CD4-positive, alpha-beta T cell treated with Interleukin-6 at 100 ng/mL for 8 hours (primary cell): ENCODE measurements at places on chromosomes 12 and 14.

GRCh38 chr12:38282886-38283285 lies 33.7 kb upstream of the ALG10B start:
- no peak for DNase-seq

DNA sequence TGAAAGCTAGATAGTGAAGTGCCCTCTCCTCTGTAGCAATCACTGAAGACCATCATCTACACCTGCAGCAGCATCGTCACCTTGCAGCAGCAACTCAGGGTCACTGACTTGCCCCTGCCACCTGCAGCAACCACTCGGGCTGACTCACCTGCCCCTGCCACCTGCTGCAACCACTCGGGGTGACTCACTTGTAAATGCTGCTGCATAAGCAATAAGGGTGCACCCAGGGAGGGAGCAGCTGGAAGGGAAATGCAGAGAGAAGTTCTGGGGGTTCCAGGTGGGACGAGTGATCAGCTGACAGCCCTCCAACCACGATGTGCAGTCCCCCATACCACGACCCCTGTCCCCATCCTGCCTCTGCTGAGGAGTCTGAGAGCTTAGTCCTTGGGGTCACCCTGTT lies 357.1 kb upstream of the SFSWAP start:
- DNase-seq = no peak

- peak; percentile 48 for DNase-seq
Observed at GRCh38 chr12:48996794-48997718, 2.1 kb downstream of the DDN start.

GRCh38 chr12:65465766-65466547 lies 187.5 kb downstream of the MSRB3 start:
- DNase-seq = no peak

- DNase-seq = no peak
Observed at GRCh38 chr14:83071888-83072501, 1538.3 kb upstream of the SEL1L start.

- no peak for DNase-seq
Observed at GRCh38 chr12:71269281-71269598, 111.4 kb upstream of the TSPAN8 start.

- no peak for DNase-seq
Observed at GRCh38 chr14:73125169-73125588, 11.1 kb upstream of the PSEN1 start.

GRCh38 chr14:63611078-63611477 lies 30.6 kb downstream of the WDR89 start:
- no peak for DNase-seq

GRCh38 chr12:15634010-15634683 lies 155.0 kb downstream of the EPS8 start:
- no peak for DNase-seq

DNA sequence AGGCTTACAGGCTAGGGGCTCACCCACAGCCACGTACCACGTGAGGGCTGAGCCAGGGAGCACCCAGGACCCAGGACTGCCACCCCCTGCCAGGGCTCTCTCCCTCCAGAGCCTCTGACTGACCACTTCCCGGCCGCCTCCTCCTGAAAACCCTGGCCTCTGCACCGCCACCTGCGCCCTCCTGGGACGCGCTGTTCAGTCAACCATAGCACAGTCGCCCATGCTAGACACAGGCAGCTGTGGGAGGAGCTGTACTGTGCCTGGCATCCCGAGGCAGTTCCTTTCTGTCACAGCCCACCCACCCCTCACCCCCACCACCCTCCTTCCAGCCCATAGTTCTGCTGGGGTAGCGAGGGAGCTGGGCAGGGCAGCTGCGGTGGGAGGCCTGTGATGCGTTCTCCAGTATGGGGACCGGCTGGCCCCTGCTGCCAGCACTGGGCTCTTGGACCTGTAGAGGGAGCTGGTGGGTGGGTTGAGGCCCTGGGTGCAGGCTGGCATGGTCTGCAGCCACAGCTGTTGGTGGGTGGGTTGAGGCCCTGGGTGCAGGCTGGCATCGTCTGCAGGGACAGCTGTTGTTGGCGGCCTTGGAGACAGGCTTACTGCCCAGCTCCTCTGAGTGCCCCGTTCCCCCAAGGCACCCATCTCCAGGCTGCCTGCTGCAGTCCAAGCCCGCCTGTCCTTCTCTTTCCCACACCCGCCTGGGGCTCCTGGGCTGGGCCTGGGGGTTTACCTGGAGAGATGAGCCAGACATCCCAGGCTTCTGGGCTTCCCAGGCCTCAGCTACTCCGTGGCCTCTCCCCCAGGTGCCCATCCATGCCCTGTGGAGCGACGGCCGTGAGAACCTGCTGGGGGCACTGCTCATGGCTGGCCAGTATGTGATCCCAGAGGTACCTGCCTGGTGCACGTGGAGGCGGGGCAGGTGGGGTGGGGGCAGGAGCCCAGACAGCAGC lies 11.5 kb downstream of the ASPG start:
- no peak for DNase-seq

DNA sequence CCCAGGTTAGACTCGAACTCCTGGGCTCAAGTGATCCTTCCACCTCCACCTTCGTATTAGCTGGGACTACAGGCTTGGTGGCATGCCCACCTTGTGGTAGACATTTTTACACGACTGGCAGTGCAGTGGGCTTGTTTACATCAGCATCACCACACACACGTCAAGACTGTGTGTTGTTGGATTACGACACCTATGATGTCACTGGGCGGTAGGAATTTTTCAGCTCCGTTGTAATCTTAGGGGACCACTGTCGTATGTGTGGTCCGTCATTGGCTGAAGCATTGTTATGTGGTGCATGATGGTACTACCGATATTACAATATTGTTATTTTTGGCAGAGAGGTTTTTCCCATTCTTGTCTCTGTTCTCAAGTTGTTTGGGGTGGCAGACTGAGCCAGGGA lies 50.7 kb downstream of the TSPAN9 start:
- DNase-seq = no peak

DNA sequence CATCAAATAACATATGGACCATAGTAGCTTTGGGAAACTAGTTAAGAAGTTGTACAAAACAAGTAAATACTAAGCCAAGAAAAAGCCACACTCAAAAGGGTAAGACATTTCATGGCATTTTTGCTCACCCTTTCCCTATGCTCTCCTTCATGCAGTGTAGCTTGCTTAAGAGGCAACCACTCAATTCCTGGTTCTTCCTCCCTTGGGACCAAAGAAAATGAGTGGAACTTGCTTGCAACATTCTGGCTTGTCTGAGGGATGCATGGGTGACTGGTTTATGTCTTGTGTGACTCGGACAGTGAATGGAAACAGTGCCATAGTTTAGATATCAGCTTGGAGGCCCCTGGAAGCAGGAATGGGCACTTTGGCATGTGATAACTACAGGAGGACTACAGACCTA lies 252.0 kb upstream of the ARID2 start:
- DNase-seq = no peak

- no peak for DNase-seq
Observed at GRCh38 chr12:30251546-30251945, 444.1 kb downstream of the IPO8 start.

GRCh38 chr14:24463017-24463883 lies 20.7 kb upstream of the SDR39U1 start:
- DNase-seq = no peak

GRCh38 chr14:103156651-103157378 lies 33.6 kb downstream of the TNFAIP2 start:
- no peak for DNase-seq

- DNase-seq = no peak
Observed at GRCh38 chr12:3313066-3313465, 177.9 kb upstream of the PRMT8 start.

DNA sequence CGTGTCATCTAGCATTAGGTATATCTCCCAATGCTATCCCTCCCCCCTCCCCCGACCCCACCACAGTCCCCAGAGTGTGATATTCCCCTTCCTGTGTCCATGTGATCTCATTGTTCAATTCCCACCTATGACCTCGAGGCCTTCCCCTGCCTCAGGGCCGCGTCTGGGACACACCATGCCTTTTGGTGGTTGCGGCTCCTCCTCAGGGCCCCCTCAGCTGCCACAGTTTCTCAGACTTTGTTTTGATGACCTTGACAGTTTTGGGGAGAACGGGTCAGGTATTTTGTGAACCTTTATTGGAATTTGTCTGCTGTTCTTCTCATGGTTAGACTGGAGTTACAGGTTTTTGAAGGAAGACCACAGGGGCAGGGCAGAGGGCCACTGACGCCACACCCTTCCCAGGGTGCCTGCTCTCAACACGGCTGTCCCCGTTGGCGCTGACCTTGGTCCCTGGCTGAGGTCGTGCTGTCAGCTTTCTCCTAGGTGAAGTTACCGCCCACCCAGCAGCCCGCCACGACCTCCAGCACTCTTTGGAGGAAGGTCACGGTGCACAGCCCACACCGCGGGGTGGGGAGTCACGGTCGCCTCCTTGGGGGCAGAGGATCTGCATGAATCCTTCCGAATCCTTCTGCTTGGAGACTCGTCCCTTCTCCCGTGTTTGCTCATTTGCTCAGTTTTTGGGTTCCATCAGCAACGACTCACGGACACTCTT lies 130.5 kb downstream of the KIF26A start:
- DNase-seq = no peak

- DNase-seq = no peak
Observed at GRCh38 chr12:114504311-114504710, 98.4 kb upstream of the TBX5 start.

GRCh38 chr14:31992011-31992447 lies 85.1 kb upstream of the ARHGAP5 start:
- DNase-seq = no peak

GRCh38 chr14:58760121-58760520 lies 122.4 kb downstream of the DACT1 start:
- DNase-seq = no peak

DNA sequence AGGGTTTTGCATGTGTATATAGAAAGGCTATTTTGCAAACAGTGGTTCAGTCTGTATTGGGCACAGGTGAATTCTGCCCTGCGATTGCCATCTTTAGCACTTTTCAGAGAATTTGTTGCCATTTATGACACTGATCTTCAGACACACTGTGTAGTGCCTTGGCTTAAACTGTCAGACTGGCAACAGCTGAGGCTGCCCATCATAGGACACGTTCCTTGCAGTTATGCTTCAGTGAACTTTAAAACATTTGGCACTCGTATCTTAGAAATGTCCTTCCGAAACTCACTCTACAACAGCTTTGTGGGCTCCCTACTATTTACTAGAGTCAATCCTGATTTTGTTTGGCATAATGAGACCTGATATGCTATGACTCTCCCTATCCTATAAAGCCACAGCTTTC lies 29.1 kb downstream of the AP5M1 start:
- no peak for DNase-seq

GRCh38 chr14:57058319-57058718 lies 210.4 kb downstream of the EXOC5 start:
- DNase-seq = no peak

- no peak for DNase-seq
Observed at GRCh38 chr12:102096855-102097254, 23.1 kb downstream of the NUP37 start.

DNA sequence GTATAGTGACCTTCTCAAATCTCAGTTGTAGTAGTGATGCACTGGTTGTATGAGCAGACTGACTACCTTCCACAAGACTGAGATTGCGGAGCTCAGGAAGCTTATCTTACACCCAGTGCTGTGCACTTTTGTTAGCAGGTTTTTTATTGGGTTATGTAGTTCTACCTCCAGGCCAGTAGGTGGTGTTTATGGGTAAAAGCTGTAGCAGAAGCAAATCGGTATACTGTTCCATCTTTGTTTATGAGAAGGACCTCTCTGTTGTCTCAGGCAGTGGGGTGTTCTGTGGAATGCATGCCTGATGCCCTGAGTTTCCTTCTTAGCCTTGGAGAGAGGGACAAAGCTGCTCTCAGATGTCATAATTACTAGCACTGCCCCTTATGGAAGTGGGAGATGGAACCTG lies 217.8 kb downstream of the LRFN5 start:
- no peak for DNase-seq

GRCh38 chr14:83541147-83541546 lies 1988.8 kb upstream of the FLRT2 start:
- no peak for DNase-seq

GRCh38 chr14:105629886-105630215 lies 103.5 kb downstream of the TMEM121 start:
- no peak for DNase-seq

- DNase-seq = no peak
Observed at GRCh38 chr14:22753586-22753985, 12.9 kb upstream of the OXA1L start.

GRCh38 chr12:88559772-88560171 lies 20.5 kb downstream of the KITLG start:
- no peak for DNase-seq

- no peak for DNase-seq
Observed at GRCh38 chr14:65170318-65170717, 68.0 kb upstream of the MAX start.

- no peak for DNase-seq
Observed at GRCh38 chr12:113506867-113507266, 35.2 kb upstream of the LHX5 start.

DNA sequence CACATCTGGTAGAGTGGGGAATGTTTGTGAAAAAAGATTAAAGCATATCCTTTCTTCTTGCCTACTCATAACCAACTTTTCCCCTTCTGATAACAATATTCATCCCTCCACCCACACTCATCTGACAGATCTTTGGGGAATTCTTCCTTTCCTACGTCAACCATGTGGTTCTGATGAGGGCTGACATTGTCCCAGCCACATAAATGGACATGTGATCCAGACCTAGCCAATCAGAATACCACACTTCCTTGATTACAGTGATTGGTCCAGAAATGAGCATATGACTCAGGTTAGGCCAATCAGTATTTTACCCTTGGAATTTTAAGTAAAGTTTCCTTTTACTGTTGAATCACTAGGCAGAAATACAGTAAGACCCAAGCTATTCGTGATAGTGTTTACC lies 58.9 kb downstream of the GPR65 start:
- DNase-seq = no peak

DNA sequence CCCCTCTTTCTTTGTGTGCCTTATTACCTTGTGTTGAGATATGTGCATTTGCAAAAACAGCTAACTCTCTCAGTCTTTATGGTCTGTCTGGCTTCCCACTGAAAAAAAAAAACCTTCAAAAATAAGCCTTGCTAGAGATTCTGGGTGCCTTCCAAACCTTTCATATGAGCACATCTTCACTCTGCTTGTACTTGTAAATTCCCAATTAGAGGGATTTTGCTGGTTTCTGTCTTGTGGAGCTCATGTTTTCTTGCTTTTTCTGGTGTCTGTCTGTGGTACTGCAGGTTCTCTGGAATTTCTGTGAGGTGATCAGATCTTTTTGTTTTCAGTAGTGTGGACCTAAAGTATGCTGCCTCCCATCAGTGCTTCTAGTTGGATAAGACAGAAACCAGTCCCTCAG lies 100.1 kb downstream of the PIK3C2G start:
- DNase-seq = no peak

- DNase-seq = no peak
Observed at GRCh38 chr12:124928095-124928911, 13.9 kb upstream of the UBC start.

- no peak for DNase-seq
Observed at GRCh38 chr12:39443929-39444209, 949 bp upstream of the KIF21A start.

GRCh38 chr12:64525461-64526160 lies 73.7 kb downstream of the TBK1 start:
- DNase-seq = no peak

- no peak for DNase-seq
Observed at GRCh38 chr14:86646696-86647690, 1117.0 kb downstream of the FLRT2 start.

GRCh38 chr14:61644834-61645233 lies 50.5 kb upstream of the HIF1A start:
- no peak for DNase-seq
